Fibroblast of lung (primary cell): ENCODE measurements at places on chromosomes 13 and 19. TPM values are rescaled to one million over a fixed set of nuclear protein-coding genes. Genes with fewer than 3 reads are reported as not detected.

LRRC8E gene
- total RNA-seq: 2.6 and 3.0 TPM in 2 replicates

DNA sequence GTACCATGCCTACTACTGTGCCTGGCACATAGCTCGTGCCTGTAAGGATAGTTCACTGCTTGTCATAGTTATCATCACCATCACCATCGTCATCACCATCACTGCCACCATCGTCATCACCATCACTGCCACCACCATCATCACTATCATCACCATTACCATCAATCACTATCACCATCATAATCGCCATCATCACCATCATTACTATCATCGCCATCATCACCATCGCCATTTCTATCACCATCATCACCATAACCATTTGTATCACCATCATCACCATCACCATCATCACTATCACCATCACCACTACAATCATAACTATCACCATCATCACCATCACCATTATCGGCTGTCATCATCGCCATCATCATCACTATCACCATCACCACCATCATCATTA lies 107.1 kb downstream of the TUBA3C start:
- no peak overlapping the region for H3K27ac ChIP-seq

GRCh38 chr19:30722186-30722585 lies 350.0 kb downstream of the ZNF536 start:
- H3K27ac ChIP-seq: no peak overlapping the region
- no peak for DNase-seq
- H3K4me1 ChIP-seq: peaks cover 2% of the 10 kb centered on the region
- H3K27me3 ChIP-seq: no peaks in the 10 kb centered on the region
- no peaks in the 10 kb centered on the region for H3K36me3 ChIP-seq

DNA sequence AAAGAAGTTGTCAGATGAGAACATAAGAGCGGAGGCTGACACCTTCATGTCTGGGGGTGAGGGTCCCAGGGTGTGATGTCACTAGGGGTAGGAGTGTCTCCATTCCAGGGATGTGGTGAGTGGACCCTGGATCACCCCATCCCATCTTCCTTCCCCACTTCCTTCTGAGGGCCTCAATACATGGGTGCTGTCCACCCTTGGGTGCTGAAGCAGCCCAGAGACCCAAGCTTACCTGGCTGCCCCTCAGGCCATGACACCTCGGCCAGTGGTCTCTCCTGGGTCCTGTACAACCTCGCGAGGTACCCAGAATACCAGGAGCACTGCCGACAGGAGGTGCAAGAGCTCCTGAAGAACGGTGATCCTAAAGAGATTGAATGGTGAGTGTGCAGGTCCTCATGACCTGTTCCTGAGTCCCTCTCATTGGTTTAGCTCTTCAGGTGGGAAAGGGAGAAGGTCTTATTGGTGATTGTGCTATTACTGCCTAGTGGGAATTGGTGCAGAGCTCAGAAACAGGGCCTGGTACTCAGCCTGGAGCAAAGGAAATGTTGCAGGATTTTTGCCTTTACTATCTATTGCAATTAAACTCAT lies 37.7 kb upstream of the CYP4F8 start:
- no peak overlapping the region for H3K27ac ChIP-seq
- H3K27me3 ChIP-seq: no peaks in the 10 kb centered on the region
- H3K4me1 ChIP-seq: no peaks in the 10 kb centered on the region
- no peak for DNase-seq
- no peak overlapping the region for H3K4me3 ChIP-seq
- H3K36me3 ChIP-seq: no peaks in the 10 kb centered on the region

- no peaks in the 10 kb centered on the region for H3K4me1 ChIP-seq
- no peak for DNase-seq
- no peak overlapping the region for H3K4me3 ChIP-seq
- H3K36me3 ChIP-seq: no peaks in the 10 kb centered on the region
- H3K27ac ChIP-seq: no peak overlapping the region
These were observed 6.0 kb downstream of the C13orf42 start for GRCh38 chr13:51105046-51105445.
